Uterus (tissue), 4 donors: ENCODE measurements at places on chromosomes 1 and 21. TPM values are rescaled to one million over a fixed set of nuclear protein-coding genes. Genes with fewer than 3 reads are reported as not detected.

DNA sequence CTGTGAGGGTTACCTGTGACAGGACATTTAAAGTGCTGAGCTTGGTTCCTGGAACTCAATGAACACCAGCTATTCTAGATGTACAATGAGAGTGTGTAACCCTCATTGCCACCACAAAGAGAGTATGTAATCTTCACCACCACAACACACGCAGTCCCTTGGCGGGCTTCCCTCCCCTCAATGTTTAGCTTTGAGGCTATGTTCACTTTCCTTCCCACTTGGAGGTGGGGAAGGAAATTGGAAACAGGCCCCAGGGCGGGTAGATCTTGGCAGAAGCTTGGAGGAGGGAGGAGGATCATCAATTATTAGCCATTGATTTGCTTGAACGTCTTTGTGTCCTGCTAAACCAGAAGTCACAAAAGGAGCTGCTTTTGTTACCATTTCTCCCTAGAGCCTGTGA is 8.3 kb upstream of the COL16A1 start:
- DNase-seq = no peak

DNA sequence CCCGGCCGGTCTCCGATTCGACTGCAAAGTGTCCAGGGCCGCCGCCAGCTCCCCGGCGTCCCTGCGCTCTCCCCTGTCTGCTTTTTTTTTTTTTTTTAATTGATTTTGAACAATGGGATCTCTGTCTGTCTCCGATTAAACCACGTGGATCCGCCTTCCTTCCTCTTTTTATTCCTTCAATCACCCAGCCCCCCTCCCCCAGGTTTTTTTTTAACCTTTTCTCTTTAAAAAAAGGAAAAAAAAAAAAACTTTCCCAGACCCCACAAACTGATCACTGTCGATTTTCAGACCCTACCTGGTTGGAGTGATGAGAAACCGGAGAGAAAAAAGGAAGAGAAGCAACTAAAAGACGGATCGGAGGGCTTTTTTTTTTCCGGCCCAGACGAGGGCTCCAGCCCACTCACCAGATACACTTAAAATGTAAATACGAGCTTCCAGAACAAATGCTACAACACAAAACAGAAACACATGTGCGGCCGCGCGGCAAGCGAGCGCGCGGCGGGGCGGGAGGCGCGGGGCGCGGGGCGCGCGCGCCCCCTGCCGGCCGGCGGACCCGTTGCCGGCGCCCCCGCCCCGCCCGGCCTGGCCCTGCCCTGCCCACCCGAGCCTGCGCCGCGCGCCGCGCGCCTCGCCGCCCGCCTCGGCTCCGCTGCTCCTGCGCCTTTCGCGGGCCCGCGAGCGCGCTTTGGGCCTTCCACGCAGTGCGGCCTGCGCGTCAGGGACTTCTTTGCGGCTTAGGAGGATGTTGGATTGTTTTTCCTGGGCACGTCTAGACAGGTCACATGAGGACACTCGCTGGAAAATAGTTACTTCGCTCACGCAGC is at the start of gene RCC2:
TSS of gene RCC2 (minus strand) at position 428 of the 824 bp plus-strand sequence. CDS start 1,163 bp downstream, outside the sequence.
- peak; percentile 72 for DNase-seq

ANKRD35 gene
- 4.1 TPM for total RNA-seq

KCNN3 gene
- total RNA-seq = 7.1 TPM

ZNF692 gene
- total RNA-seq = 26.4 TPM
